ENCODE measurements at places on chromosomes 1 and 21.

GRCh38 chr1:96358057-96358456, 363.5 kb upstream of the PTBP2 start:
- H3K36me3 ChIP-seq: no peaks in the 10 kb centered on the region
- no peaks in the 10 kb centered on the region for H3K27me3 ChIP-seq
- H3K4me3 ChIP-seq: no peak overlapping the region
- no peaks in the 10 kb centered on the region for H3K4me1 ChIP-seq

DNA sequence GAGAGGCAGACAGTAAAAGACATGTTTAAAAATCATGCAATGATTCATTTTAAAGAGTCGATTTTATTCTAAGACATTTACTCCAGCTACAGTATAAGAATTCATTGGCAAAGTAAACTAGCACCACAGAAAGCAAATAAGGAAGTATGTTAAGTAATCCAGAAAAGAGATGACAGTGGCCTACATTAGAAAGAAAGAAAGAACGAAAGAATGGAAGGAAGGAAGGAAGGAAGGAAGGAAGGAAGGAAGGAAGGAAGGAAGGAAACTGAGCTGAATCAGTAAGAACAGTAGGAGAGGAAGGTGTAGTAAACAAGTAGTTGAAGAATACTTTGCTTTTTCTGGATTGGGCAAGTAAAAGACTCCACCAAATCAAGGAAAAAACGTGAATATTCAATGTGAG, 62.2 kb downstream of the ZZZ3 start:
- no peak overlapping the region for H3K27ac ChIP-seq
- no peak overlapping the region for H3K4me3 ChIP-seq
- H3K4me1 ChIP-seq: no peaks in the 10 kb centered on the region
- peaks cover 23% of the 10 kb centered on the region for H3K36me3 ChIP-seq
- no peaks in the 10 kb centered on the region for H3K27me3 ChIP-seq

GRCh38 chr1:57883642-57883995, 459.8 kb upstream of the DAB1 start:
- H3K36me3 ChIP-seq: no peaks in the 10 kb centered on the region
- no peak for DNase-seq
- no peaks in the 10 kb centered on the region for H3K4me1 ChIP-seq
- H3K27me3 ChIP-seq: no peaks in the 10 kb centered on the region

DNA sequence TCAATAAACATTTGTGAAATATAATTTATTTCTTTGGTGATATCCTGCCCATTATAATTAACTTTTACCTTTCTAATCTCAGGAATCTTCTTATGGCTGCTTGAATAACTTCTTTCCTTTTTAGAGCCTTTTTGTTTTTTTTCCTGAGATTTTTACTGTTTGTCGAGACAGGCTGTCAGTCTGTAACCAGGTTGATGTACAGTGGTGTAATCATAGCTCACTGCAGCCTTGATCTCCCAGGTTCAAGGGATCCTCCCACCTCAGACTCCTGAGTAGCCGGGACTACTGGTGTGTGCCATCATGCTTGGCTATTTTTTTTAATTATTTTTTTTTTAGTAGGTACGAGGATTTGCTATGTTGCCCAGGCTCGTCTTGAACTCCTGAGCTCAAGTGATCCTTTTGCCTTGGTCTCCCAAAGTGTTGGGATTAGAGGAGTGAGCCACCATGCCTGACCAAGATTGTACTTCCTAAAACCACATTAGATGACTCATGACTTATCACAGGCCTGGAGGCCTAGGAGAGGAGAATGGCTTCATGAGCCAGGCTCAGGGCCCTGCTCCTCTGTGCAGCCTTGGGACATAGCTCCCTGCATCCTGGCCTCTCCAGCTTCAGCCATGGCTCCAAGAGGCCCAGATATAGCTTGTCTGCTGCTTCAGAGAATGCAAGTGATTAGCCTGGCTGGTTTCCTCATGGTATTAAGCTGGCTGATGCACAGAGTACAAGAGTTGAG, 48.6 kb downstream of the CTH start:
- H3K36me3 ChIP-seq: no peaks in the 10 kb centered on the region
- H3K4me3 ChIP-seq: no peak overlapping the region
- no peaks in the 10 kb centered on the region for H3K27me3 ChIP-seq
- DNase-seq: no peak

- no peaks in the 10 kb centered on the region for H3K27me3 ChIP-seq
- no peak overlapping the region for H3K27ac ChIP-seq
- peaks cover 3% of the 10 kb centered on the region for H3K36me3 ChIP-seq
- no peak for DNase-seq
- no peak overlapping the region for H3K4me3 ChIP-seq
- no peaks in the 10 kb centered on the region for H3K4me1 ChIP-seq
Observed at GRCh38 chr1:150127868-150128267, 21.8 kb upstream of the PLEKHO1 start.

DNA sequence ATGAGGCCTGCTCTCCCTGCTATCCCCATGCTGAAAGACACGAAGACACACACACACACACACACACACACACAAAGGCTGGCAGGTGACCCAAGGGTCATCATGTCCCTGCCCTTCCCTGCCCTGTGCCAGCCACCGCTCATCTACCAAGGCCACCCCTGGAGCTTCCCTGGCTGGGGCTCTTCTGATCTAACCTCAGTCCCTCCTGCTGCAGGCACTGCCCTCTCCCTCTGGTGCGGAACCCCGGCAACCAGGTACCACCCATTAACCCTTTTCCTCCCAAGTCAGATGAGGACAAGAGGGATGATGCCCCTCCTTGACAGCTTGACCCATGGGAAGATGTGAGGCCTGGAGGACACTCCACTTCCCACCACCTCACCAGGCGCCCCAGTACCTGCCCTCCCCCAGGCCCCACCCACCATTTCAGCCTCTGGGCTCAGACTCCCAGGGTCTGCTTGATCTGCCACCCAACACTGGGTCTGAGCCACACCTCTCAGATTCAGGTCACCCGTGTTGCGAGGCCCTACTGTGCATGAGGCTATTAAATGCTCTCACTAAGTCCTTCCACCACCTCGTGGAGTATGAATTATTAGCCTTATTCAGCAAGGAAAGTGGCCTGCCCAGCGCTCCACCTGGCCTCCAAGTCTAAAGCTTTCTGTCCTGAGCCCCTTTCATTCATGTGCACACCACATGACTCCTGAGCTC, 2.5 kb downstream of the SDC3 start:
- H3K27me3 ChIP-seq: peaks cover 35% of the 10 kb centered on the region
- H3K4me1 ChIP-seq: peaks cover 20% of the 10 kb centered on the region
- H3K4me3 ChIP-seq: no peak overlapping the region
- no peaks in the 10 kb centered on the region for H3K36me3 ChIP-seq

- H3K27ac ChIP-seq: no peak overlapping the region
- no peak for DNase-seq
- no peaks in the 10 kb centered on the region for H3K4me1 ChIP-seq
- H3K27me3 ChIP-seq: no peaks in the 10 kb centered on the region
Observed at GRCh38 chr1:38624336-38625039, 235.1 kb downstream of the RRAGC start.

GRCh38 chr1:39491146-39491921, at the start of gene BMP8A:
Gene BMP8A, plus strand, starts transcription at chr1:39491636. Its CDS starts 356 bp downstream, at chr1:39491992.
- H3K4me3 ChIP-seq: peak within 1 kb of the TSS; percentile 34
- no peak within 1 kb of the TSS for H3K27ac ChIP-seq
- H3K36me3 ChIP-seq: peaks cover 7% of the 10 kb centered on the region
- DNase-seq: peak; percentile 78

DNA sequence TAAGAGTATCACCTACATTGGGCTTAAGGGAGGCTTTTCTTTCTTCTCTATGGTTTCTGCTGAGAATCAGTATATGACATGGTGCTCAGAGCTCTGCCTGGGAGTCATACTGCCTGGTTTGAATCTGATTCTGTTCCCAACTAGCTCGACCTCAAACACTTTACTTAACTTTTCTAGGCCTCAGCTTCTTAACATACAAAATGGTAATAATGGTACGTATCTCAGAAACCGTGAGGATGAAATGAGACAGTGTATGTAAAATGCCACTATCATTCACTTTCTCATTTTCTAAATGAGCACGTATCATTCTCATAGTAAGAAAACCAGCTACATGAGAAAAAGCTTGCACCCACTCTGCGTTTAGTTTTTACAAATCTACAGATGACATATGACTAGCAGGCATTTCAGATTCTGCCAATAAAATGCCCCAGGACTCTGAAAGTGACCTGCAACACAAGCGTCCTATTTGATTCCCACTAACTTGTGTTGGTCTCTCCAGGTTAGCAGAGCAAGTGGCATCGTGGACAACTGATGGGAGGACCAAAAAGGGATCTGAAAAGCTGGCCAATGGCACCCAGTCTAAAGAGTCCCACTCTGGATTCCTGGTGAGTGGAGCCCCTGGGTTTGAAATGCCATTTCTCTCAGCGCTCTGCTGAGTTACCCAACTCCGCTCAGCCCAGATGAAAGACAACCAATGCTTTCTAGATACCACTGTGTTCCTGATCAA, 6.1 kb downstream of the CTNNBIP1 start:
- DNase-seq: no peak
- no peak overlapping the region for H3K27ac ChIP-seq
- H3K27me3 ChIP-seq: no peaks in the 10 kb centered on the region
- no peak overlapping the region for H3K4me3 ChIP-seq

DNA sequence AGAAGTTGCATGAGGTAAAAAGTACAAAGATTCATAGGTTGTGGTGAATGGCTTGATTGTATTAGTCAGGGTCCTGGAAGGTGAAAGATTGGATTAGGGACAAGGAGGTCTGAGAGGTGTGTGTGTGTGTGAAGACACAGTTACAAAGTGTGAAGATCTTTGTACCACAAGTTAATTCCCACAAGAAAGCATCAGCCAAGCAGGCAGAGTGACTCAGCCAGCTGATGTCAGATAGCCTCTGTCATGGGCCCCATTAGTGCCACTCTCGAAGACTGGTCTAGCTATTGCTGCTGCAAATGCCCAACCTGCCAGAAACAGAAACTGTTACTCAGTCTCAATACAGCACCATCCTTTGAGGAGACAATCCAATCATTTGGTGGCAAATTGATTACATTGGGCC, 96.5 kb downstream of the DTL start:
- no peak overlapping the region for H3K27ac ChIP-seq
- H3K4me1 ChIP-seq: no peaks in the 10 kb centered on the region
- no peak for DNase-seq
- H3K27me3 ChIP-seq: no peaks in the 10 kb centered on the region
- no peaks in the 10 kb centered on the region for H3K36me3 ChIP-seq

DNA sequence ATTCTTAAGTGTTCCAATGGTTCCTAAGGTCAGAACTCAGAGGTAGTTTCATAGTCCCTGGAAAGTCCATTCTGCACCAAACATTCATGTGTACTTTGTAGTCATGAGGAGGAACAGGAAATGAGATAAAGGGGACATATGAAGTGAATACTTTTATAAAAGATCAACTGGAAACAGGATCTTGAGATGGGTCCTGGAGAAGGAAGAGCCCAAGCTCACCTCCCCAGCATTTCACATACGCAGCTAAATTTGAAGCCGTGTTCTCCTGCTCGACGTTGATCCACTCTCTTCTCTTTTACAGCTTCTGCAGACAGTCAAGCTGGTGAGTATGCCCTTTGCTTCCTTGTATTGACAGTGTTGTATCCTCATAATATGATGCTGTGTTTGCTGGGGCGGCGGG, 429 bp downstream of the FCGR2A start:
- no peaks in the 10 kb centered on the region for H3K27me3 ChIP-seq
- no peak for DNase-seq
- no peaks in the 10 kb centered on the region for H3K4me1 ChIP-seq
- peak overlapping the region; percentile 13 for H3K4me3 ChIP-seq

GRCh38 chr21:41731081-41731480, 35.8 kb downstream of the RIPK4 start:
- no peaks in the 10 kb centered on the region for H3K36me3 ChIP-seq
- H3K27ac ChIP-seq: no peak overlapping the region
- peaks cover 23% of the 10 kb centered on the region for H3K27me3 ChIP-seq
- H3K4me3 ChIP-seq: no peak overlapping the region

- no peak for DNase-seq
- no peaks in the 10 kb centered on the region for H3K36me3 ChIP-seq
- H3K4me1 ChIP-seq: no peaks in the 10 kb centered on the region
- no peak overlapping the region for H3K27ac ChIP-seq
- no peaks in the 10 kb centered on the region for H3K27me3 ChIP-seq
Observed at GRCh38 chr1:233940908-233941307, 36.4 kb downstream of the SLC35F3 start.

DNA sequence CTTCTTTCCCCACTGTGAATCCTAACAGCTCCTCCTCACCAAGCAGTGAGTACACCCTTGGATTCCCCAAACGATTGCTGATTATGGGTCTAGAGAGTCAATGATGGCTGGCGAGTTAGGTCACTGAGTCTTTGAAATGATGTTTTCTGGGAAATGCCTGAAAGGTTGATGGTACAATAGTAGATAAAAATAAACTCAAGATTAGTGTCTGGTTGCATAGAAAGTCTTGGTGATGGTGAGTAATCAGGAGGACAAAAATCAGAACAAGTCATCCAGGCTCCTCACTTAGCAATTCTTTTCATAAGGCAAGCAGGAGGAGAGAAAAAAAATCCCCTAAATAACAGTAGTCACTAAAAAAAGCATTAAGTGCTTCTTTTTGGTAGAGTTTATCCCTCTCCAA, 22.6 kb downstream of the HLX start:
- H3K36me3 ChIP-seq: no peaks in the 10 kb centered on the region
- no peak overlapping the region for H3K4me3 ChIP-seq
- no peak for DNase-seq
- no peaks in the 10 kb centered on the region for H3K27me3 ChIP-seq
- no peaks in the 10 kb centered on the region for H3K4me1 ChIP-seq
- no peak overlapping the region for H3K27ac ChIP-seq

- H3K27ac ChIP-seq: no peak overlapping the region
- H3K4me3 ChIP-seq: no peak overlapping the region
- H3K36me3 ChIP-seq: no peaks in the 10 kb centered on the region
Observed at GRCh38 chr1:231159963-231160761, 1.7 kb upstream of the TRIM67 start.

GRCh38 chr1:20615946-20616846, 17.1 kb upstream of the PINK1 start:
- no peaks in the 10 kb centered on the region for H3K4me1 ChIP-seq
- no peak for DNase-seq
- no peaks in the 10 kb centered on the region for H3K27me3 ChIP-seq
- no peaks in the 10 kb centered on the region for H3K36me3 ChIP-seq
- no peak overlapping the region for H3K27ac ChIP-seq
- no peak overlapping the region for H3K4me3 ChIP-seq

GRCh38 chr1:167533851-167534300, 15.5 kb upstream of the CD247 start:
- peaks cover 7% of the 10 kb centered on the region for H3K4me1 ChIP-seq
- no peaks in the 10 kb centered on the region for H3K36me3 ChIP-seq
- H3K27ac ChIP-seq: no peak overlapping the region
- H3K27me3 ChIP-seq: no peaks in the 10 kb centered on the region

DNA sequence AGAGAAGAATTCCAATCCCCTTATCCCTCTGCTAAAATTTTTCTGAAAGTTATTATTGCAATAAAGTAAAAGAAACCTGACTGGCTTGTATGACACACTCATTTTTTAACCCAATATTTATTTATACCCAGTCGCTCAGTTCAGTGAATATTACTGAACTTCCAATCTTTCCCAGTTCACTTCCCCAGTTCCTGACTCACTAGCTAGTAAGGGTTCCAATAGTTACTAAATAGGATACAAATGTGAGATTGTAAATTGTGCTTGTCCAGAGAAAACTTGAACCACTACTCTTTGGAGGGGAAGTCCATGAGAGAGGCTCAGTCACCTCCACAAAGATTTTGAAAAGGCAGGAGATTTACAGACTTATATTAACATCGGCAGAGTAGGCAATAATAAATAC, 31.4 kb downstream of the PRDX6 start:
- no peak overlapping the region for H3K4me3 ChIP-seq
- H3K4me1 ChIP-seq: no peaks in the 10 kb centered on the region
- no peak overlapping the region for H3K27ac ChIP-seq
- H3K27me3 ChIP-seq: no peaks in the 10 kb centered on the region
- DNase-seq: no peak
- no peaks in the 10 kb centered on the region for H3K36me3 ChIP-seq

GRCh38 chr1:232597721-232598120, 32.2 kb downstream of the SIPA1L2 start:
- no peaks in the 10 kb centered on the region for H3K27me3 ChIP-seq
- H3K4me1 ChIP-seq: peaks cover 39% of the 10 kb centered on the region
- no peak overlapping the region for H3K4me3 ChIP-seq

Measured in CD4-positive, alpha-beta T cell (primary cell).